GM12864 (cell line): ENCODE measurements at places on chromosomes 2 and 18.

- no peak for DNase-seq
Observed at GRCh38 chr2:48269117-48269822, 260.7 kb upstream of the STON1 start.

- peak; percentile 15 for DNase-seq
Observed at GRCh38 chr18:53909668-53910067, 314.8 kb downstream of the MBD2 start.

- no peak for DNase-seq
Observed at GRCh38 chr18:8844721-8845148, 139.4 kb downstream of the MTCL1 start.

- no peak for DNase-seq
Observed at GRCh38 chr18:34399892-34400291, 175.2 kb upstream of the NOL4 start.

DNA sequence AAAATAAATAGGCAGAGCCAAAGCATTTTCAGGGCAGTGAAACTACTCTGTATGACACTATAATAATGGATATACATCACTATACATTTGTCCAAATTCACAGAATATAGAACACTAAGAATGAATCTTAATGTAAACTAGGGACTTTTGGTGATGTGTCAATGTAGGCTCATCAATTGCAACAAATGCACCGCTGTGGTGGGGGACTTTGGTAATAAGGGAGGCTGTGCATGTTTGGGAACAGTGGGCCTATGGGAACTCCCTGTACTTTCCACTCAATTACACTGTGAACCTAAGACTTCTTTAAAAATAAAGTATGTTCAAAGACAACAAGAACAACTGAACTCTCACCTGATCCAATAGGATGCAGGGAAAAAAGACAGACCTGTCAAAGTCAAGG, 220.7 kb downstream of the CMPK2 start:
- DNase-seq: no peak

- DNase-seq: no peak
Observed at GRCh38 chr18:69490072-69490471, 89.4 kb downstream of the DOK6 start.

DNA sequence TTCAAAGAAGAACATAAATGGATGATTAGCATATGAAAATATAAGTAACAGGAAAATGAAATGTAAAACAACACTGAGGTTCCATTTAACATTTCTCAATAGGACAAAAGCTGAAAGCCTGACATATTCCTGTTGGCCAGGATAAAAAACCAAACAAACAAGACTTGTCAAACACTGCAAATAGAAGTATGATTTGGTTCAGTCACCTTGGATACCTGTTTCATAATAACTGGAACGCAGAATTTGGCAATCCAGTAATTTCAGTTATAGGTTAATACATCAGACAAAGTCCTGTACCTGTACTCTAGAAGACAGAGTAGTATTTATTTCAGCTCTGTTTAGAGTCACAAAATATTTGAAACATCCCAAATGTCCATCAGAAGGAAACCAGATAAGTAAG, 16.5 kb upstream of the EVA1A start:
- no peak for DNase-seq

DNA sequence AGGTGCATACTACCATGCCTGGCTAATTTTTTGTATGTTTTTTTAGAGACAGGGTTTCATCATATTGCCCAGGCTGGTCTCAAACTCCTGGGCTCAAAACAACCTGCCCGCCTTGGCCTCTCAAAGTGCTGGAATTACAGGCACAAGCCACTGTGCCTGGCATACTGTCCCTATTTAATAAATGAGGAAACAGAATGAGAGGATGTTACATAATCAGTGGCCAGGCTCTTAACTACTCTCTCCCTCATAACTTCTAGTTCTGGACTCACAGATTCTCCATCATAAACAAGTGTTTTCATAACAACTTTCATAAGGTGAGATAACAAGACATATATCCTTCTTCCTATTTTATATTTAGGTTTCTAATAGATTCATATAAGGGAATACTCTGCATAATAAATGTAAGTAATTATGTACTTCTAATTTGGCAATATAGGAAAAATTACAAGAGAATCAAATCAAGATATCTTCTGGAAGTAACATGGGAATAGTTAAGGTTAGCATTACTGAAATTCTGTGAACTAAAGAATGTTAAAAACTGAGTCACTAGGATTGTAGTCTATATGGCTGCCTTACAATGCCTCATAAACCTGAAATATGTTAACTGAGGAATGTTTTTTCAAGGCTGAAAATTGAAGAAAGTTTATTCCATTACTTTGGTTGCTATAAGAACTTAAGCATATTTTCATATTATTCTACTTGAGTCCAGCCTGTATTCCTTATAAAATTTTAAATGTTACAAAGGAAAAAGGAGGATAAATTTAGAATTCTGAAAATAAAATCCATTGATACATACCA, 71.3 kb downstream of the SLC25A12 start:
- no peak for DNase-seq

- no peak for DNase-seq
Observed at GRCh38 chr2:3959372-3959771, 256.0 kb downstream of the DCDC2C start.

- no peak for DNase-seq
Observed at GRCh38 chr2:112335600-112335999, 60.2 kb downstream of the ZC3H6 start.

GRCh38 chr2:65479524-65479923, 47.1 kb upstream of the SPRED2 start:
- DNase-seq: no peak

- DNase-seq: no peak
Observed at GRCh38 chr2:152376385-152376784, 41.4 kb downstream of the FMNL2 start.

- no peak for DNase-seq
Observed at GRCh38 chr2:8438476-8438875, 243.4 kb upstream of the ID2 start.

DNA sequence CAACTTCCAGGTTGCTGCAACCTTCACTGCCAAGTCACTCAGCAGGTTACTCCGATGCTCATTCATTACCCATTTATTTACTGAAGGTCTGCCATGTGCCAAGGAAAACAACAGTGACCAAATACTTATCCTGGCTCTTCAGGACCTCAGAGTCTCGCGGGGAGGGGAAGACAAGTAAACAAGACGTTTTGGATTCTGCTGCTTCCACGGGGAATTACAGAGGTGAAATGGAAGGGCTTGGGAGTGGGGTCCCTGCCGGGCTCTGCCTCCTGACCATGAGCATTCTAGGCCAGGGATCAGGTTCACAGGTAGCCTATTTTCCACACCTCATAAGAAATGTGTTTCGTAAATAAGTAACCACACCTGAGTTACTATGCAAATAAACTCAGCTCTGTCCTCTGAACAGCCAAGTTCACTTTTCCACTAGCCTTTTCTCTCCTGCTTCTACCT, 68.1 kb downstream of the CLHC1 start:
- DNase-seq: no peak

GRCh38 chr2:12032975-12033374, 286.5 kb downstream of the LPIN1 start:
- DNase-seq: no peak

DNA sequence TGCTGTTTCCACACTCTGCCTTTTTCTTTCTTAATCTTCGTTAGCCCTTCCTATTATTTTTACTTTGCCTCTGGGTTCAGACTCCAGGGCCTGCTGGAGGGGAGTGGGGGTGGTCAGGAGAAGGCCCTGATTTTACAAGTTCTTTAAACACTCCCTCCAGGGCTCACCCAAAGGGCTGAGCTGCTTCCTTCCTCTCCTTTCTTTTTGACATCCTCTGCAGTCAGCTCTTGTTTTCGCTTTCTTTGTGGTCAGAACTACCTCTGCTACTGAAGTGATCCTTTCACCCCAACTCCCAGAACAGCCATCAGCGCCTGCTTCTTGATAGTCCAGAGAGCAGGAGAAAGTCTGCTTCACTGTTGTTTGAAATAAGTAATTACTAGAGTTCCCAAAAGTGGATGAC, 925.7 kb downstream of the EPHA4 start:
- DNase-seq: no peak

- DNase-seq: no peak
Observed at GRCh38 chr2:39488450-39488849, 51.4 kb upstream of the MAP4K3 start.

GRCh38 chr18:3721771-3722648, 272.0 kb downstream of the TGIF1 start:
- DNase-seq: no peak

- DNase-seq: no peak
Observed at GRCh38 chr18:48776641-48777025, 174.1 kb downstream of the SMAD7 start.

- peak; percentile 81 for DNase-seq
Observed at GRCh38 chr2:205706769-205707381, 24.6 kb downstream of the NRP2 start.

DNA sequence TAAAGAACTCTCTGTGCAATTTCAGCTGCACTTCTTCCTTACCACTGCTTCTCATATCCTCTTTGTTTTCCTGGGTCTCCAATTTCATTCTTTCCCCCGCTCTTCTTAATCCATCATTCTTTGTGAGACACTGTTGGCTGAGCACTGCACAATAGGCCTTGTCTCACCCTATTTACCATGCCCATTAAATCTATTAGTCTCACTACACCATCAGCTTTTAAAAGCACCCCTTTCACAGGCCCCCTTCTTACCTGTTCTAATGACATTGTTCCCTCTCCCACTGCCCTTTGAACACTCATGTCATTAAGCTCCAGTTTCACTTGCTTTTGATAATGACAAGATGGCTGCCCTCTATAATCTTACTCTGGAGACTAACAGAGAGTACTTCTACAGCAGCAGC, 404.1 kb upstream of the ACVR2A start:
- no peak for DNase-seq

GRCh38 chr18:255171-255570, 12.7 kb downstream of the THOC1 start:
- DNase-seq: no peak

- DNase-seq: no peak
Observed at GRCh38 chr18:36167692-36168218, 19.5 kb upstream of the MOCOS start.

DNA sequence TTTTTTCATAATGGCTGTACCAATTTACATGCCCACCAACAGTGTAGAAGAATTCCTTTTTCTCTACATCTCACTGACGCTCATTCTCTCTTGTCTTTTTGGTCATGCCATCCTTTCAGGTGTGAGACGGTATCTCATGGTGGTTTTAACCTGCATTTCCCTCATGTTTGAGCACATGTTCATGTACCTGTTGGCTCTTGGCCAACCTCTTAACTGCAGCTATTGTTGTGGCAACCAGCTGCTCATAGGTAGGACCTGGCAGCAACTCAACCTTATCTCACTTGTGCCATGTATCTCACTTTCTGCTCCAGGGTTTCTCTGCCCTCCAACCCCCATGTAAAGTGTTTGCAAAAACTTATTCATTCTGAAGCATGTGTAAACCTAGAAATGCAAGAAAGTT, 167.5 kb downstream of the UPP2 start:
- no peak for DNase-seq

DNA sequence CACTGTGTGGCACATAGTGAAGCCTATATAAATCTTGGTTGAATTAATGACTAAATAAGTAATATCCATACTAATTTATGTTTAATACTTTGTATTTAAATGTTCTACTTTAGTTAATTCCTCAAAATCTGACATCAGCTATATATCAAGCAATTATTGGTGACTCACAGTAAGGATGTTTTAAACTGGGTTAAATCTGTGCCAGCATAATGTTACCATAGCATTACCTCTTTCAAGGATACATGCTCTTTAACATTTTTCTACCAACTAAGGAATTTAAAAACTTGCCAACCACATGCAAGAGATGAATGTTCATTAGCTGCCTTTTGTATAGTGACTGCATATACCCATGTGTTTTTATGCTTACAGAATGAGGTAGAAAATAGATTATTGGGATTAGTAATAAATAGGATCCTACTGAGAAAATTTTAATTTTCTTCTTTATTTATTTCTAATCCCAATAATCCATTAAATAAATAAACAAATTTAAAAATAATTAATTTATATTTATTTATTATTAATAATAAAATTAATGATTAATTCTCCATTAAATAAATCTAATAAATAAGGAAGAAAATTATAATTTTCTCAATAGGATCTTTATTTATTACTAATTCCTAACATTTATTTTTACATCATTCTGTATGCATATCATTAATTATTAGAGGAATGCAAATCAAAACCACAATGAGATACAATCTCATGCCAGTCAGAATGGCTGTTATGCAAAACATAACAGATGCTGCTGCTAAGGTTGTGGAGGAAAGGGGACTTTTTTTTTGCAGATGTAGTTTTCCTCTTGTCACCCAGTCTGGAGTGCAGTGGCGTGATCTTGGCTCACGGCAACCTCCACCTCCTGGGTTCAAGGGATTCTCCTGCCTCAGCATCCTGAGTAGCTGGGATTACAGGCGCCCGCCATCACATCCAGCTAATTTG, 410.7 kb upstream of the DSEL start:
- DNase-seq: no peak

- no peak for DNase-seq
Observed at GRCh38 chr2:68152681-68153347, 4.9 kb upstream of the PNO1 start.

GRCh38 chr2:19866771-19867170, 35.0 kb downstream of the TTC32 start:
- no peak for DNase-seq

GRCh38 chr2:171362396-171362795, 71.4 kb downstream of the METTL8 start:
- no peak for DNase-seq

- no peak for DNase-seq
Observed at GRCh38 chr2:85394261-85394681, 15.9 kb downstream of the CAPG start.

DNA sequence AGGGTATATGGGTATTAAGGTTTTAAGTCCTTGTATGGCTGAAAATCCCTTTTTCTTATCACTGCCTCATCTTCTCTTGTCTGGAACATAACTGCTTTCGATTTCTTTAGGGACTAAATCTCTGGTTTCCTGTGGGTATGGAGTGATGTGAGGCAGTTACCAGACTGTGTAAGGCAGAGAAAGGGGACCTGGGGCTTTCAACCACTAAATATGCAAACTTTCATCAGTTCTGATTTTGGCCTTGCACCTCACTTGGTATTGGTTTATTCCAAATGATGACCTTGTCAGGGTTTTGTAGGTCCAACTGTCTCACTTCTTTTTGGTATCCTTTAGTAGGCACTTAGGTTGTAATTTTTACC, 9.3 kb downstream of the MAP4K4 start:
- no peak for DNase-seq

DNA sequence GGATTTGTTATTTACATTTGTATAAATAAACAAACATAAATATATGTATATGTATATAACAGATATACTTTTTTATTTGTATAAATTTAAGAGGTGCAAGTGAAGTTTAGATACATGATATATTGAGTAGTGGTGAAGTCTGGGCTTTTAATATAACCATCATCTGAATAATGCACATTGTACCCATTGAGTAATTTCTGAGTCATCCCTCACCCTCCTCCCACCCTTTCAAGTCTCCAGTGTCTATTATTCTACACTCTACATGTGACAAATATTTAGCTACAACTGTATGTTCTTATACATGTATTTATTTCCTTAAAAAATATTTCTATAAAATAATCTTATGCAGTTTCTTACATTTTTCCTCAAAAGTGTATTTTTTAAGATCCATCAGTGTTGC, 358.7 kb upstream of the TFPI start:
- DNase-seq: no peak
